ENCODE measurements at places on chromosomes 5 and 9. TPM values are rescaled to one million over a fixed set of nuclear protein-coding genes. Genes with fewer than 3 reads are reported as not detected.
A peak's percentile ranks its signal among the peaks of the same experiment; 100 is the strongest.

GRCh38 chr5:73499187-73499586, 945 bp downstream of the BTF3 start:
- DNase-seq: no peak

GRCh38 chr9:108582726-108583125, 273.1 kb downstream of the ACTL7B start:
- DNase-seq: no peak

- DNase-seq: no peak
Observed at GRCh38 chr5:38697013-38697412, 140.6 kb upstream of the LIFR start.

DNA sequence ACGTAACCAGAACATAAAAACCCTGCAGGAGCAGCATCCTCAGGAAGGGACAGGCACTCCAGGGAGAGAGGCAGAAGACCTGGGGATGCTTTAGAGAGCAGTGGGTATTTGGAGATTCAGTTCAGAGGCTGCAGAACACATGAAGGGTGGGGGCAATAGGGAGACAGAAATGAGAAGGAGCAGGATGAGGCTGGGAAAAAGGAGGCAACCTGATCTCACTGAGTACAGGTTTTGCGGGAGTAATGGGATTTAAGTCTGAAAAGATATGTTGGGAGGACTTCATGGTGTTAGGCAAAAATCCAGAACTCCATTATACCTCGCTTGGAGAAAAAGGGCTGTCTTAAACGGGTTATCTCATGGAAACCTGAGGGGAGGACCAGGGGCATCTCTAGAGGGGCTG, 41.3 kb upstream of the GARNL3 start:
- no peak for DNase-seq

DNA sequence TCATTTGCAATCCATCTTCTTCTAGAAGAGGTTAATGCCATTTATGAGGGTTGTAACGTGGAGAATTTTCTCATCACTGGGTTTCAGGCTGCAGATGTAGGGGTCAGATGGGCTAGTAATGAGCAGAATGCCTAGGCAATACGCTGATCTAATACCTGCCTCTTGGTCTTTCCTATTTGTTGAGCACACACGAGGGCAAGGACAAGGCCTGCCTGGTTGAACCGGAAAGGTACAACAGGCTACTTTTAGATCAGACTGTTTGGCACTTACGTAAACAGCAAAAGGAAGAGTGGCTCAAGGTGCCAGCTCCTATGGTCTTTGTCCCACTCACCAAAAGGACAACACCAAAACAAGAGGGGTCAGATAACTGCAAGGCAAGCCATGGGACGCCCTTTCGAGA, 24.0 kb upstream of the GNE start:
- DNase-seq: no peak

- DNase-seq: no peak
Observed at GRCh38 chr5:101561018-101561417, 657.9 kb upstream of the ST8SIA4 start.

GRCh38 chr5:112390327-112390726, 28.8 kb downstream of the EPB41L4A start:
- no peak for DNase-seq

DNA sequence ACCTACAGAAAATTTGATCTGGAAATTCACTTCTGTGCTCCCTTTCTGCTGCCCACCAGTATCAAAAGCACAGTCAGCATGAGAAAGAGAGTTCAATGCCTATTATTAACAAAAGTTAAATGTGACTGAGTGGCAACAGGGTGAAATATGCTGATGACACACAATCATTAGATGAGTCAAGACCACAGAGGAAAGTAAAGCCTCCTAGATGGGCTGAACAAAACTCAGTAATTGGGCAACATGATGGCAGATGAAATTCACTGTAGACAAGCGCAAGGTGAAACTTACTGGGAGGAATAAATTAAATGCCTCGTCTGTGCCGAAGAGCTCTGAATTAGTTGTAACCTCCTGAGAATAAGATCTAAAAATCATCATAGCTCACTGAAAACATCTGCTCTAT, 752.8 kb downstream of the IRX1 start:
- peak; percentile 83 for DNase-seq

- peak; percentile 83 for DNase-seq
Observed at GRCh38 chr5:76960004-76960625, 7.3 kb downstream of the CRHBP start.

- DNase-seq: no peak
Observed at GRCh38 chr9:93011114-93011513, 47.4 kb upstream of the SUSD3 start.

DNA sequence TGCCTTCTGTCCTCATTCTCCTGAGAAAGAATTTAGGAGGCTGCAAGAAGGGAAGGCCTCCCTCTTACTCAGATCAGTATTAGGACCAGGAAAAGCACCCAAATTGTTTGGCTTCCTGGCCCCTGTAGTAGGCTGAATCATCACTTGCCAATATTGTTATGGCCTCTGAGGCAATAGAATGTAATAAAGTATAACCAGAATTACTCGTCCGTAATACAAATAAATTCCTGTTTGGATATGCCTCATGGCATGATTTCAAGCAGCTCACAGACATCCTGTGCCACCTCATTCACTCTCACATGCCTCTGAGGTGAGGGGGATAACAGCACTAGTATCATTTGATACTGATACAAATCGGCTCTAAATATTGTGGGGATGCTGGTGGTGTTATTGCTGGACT, 427.3 kb downstream of the ISL1 start:
- DNase-seq: no peak

GRCh38 chr5:35821513-35821912, 35.2 kb upstream of the IL7R start:
- DNase-seq: no peak

DNA sequence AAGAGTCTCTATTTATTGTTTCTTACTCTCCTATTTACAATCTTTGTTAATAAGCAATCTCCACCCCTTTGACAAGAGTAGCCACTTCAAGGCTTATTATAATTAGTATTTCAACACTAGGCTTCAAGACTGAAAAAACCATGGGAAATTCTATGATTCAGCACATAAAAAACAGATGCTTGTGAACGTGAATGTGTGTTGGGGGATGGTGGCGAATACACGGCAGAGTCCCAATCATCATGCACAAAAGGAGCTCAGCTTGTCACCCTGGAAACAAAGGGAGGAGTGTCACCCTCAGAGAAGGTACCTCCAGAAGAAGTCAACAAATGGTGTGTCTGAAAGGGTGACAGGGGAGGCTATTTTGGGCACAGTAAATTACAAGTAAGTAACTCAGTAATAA, 157.2 kb upstream of the RETREG1 start:
- no peak for DNase-seq

GRCh38 chr9:130977811-130978221, 31.2 kb upstream of the LAMC3 start:
- DNase-seq: no peak

Gene CBY3
- total RNA-seq: not detected

Gene SPATA31A3
- not detected for total RNA-seq

Gene C5
- total RNA-seq: 0.45 TPM

Gene TRIM7
- total RNA-seq: 6.7 TPM

Gene PCDHA7
- total RNA-seq: 0.97 TPM

Gene SLC28A3
- total RNA-seq: 0.06 TPM

Gene FAM169A
- 26.8 TPM for total RNA-seq

Measured in Daoy (cell line).